Suppressor macrophage treated with lipopolysaccharide for 4 hours (primary cell): ENCODE measurements at places on chromosomes 4 and X.

GRCh38 chr4:53023677-53024299 is 161.7 kb downstream of the RASL11B start:
- no peak for DNase-seq

DNA sequence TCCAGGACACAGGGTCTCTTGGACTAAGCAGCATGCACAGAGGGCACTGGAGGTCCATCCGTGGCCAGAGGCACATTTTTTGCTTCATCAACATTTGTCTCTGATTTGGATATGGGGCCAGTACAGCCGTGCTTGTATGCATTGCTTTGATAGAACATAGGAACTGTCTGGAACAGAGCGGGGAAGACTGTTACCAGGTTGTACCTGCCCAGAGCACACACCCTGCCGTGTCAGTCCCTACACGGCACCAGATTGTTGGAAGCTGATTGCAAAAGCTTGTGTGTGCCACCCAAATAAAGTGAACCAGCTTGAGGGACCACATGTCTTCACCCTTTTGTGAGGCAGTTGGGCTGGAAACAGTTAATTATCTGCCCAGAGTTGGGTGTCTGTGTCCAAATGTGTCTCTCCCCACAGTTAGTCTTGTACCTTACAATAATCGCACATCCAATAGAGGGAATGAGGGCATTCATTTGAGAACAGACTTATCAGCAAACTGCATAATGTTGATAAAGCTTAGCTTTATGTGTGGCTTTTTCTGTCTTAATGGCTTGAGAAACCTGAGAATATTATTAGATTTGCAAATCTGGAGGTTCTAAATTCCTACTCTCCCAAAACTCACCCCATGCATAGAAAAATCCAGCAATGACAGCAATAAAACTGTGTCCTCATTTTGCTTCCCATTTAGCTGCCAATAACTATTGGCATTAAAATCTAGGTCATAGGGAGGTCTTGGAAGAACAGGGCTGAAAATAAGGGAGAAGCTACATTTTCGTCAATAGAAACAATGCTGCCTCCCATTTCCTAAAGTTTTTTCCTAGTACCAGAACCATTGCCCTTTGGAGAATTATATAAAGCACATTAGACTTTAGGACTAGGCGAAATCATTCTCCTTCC is 21.2 kb downstream of the KLF3 start:
- no peak for DNase-seq

GRCh38 chr4:123749383-123749782 is 352.8 kb downstream of the SPRY1 start:
- no peak for DNase-seq

DNA sequence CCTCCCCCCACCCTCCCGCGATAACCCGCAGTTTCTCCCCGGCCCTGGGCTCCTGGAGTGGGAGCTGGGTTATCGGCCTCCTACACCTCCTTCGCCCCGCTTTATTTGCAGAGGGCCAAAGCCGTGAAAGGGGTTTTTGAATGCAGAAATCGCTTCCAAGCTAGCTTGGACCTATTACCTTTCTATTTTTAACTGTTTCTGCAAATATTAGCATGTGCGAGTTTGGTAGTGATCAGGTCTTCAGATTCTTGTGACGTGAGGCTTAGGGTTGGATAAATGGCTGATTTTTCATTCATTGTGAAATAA is 1.3 kb downstream of the USP9X start:
- no peak for DNase-seq

DNA sequence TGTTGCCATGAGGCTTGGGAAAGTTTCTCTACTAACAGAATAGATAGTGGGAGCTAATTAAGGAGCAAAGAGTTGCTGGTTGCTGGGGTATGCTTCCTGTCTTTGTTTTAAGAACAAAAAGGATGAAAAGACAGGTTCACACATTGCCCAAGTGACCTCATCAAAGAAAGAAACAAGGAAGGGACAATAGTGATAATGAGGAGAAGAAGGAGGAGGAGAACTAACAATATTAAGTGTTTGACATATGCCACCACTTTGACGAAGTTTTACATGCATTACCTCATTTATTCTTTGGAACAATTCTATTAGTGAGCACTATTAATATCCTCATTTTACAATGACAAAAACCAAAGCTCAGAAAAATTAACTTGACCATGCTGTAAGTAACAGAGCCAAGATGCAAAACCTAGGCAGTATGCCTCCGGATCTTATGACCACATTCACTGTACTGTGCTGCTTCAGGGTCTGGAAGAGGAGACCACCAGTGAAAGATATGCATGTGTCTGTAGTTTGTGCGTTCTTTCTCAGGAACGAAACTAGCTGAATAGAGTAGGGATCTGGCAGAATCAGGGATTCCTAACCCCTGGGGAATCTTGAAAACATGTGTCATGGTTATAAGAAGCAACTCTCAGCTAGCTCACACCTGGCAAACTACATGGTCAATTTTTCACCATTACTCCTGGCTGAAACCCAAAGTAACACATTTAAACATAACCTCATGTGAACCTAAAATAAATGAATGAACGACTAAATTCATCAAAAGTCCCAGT is 83.8 kb downstream of the MOSPD2 start:
- no peak for DNase-seq
